Bronchus fibroblast of lung (primary cell): ENCODE measurements at places on chromosomes 1 and 21. TPM values are rescaled to one million over a fixed set of nuclear protein-coding genes. Genes with fewer than 3 reads are reported as not detected.

The POMGNT1 gene
- total RNA-seq: 62.2 and 67.9 TPM in 2 replicates

The KIAA0040 gene
- total RNA-seq: under 0.01 and 0.15 TPM in 2 replicates

The LY9 gene
- total RNA-seq: not detected in 2 replicates

The PDPN gene
- 1.3 and 1.8 TPM in 2 replicates for total RNA-seq

The DMRTA2 gene
- not detected in 2 replicates for total RNA-seq

The RAB13 gene
- total RNA-seq: 44.3 and 53.0 TPM in 2 replicates

The F3 gene
- 10.3 and 11.1 TPM in 2 replicates for total RNA-seq

The MMEL1 gene
- not detected in 2 replicates for total RNA-seq
